ENCODE measurements at places on chromosomes 16 and 17.

GRCh38 chr16:56932721-56933619 lies 1.0 kb downstream of the HERPUD1 start:
- DNase-seq: peak; percentile 91

DNA sequence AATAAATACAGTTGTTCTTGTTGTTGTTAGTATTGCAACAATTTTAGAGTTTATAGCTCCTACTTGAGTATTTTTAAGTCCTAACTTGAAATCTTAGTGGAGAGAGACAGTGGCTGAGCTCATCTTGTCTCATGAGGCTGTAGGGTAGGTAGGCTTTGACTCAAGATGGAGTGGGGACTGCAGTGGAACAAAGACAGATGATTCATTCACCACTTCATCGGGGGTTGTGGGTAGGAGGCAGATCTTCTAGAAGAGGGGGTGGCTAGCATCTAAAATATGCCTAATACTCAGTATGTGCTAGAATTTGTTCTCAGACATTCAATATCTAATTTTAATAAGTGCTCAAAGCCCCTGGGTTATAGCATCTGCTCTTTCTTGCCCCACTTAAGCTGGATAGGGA lies 13.1 kb upstream of the MMD start:
- DNase-seq: no peak

GRCh38 chr16:83900571-83900970 lies 1.7 kb downstream of the MLYCD start:
- no peak for DNase-seq

GRCh38 chr16:75336521-75336920 lies 85.1 kb upstream of the BCAR1 start:
- no peak for DNase-seq

- peak; percentile 4 for DNase-seq
Observed at GRCh38 chr17:40854175-40854814, 12.7 kb downstream of the KRT12 start.

- peak; percentile 12 for DNase-seq
Observed at GRCh38 chr16:46949241-46949892, 24.1 kb downstream of the DNAJA2 start.

- DNase-seq: no peak
Observed at GRCh38 chr16:84606081-84606875, 11.6 kb downstream of the COTL1 start.

Data from suppressor macrophage (primary cell).